ENCODE measurements at places on chromosomes 2 and 18. TPM values are rescaled to one million over a fixed set of nuclear protein-coding genes. Genes with fewer than 3 reads are reported as not detected.
A peak's percentile ranks its signal among the peaks of the same experiment; 100 is the strongest.

DNA sequence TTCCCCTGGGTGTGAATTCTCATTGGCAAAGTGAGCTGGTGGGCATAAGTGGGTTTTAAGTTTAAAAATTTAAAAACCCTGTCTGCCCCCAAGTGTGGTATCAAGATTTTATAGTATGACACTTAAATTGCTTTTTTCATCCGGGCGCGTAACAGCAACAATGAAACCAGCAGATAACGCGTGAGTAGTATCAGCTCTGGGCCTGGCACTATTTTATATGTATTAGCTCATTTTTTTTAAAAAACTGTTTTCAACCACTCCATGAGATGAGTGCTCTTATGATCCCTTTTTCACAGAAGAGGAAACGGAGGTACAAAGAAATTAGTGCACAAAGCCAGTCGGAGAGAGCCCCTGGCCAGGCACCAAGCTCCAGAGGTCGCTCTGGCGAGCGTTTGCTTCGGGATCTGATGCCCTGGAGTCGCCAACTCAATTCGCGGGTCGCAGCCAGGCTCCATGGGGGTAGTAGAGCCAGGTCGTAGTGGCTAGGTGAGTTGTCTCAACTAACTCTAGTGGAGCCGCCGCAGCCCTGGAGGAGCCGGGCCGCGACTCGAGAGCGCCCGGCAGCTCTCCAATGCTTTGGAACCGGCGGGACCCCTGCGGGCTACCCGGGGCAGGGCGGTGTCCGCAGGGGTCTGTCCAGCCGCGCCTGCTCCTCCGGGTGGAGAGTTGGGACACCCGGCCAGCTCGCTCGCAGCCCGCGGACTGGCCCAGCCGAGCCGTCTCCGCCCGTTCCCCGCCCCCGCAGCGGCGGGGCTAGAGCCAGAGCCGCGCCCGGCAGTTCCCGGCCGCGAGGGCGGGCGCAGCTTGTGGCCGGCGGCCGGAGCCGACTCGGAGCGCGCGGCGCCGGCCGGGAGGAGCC, at the start of gene IL1R1:
Gene IL1R1, plus strand, starts transcription at position 777 of the 859 bp plus-strand sequence. CDS start 14,979 bp downstream, outside the sequence.
- peak; percentile 49 for DNase-seq

DNA sequence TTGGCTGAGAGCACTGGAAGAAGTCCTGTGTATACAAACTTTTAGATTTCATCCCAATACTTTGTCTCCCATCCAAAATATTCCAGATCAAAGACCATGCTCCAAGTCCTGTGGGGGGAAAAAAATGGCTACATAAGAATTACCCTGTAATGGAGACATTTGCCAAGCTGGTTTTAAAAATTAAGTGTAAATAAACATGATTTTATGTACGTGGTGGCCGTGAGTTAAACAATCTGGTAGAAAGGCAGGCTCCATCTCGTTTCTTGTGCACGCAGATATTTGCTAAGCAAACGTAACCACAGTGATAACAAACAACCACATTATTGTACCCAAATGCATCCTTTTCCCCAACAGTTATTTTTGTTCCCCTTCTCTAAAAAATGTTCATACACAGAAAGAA, 176.4 kb downstream of the ZNF516 start:
- DNase-seq: no peak

- no peak for DNase-seq
Measured at GRCh38 chr18:52452427-52452826, 112.4 kb downstream of the DCC start.

- DNase-seq: no peak
Measured at GRCh38 chr2:73594251-73594650, 48.0 kb downstream of the NAT8 start.

The CYBRD1 gene
- polyA plus RNA-seq: 9.8 TPM

The CAPN10 gene
- polyA plus RNA-seq: 7.3 TPM

The CRYGD gene
- not detected for polyA plus RNA-seq

DNA sequence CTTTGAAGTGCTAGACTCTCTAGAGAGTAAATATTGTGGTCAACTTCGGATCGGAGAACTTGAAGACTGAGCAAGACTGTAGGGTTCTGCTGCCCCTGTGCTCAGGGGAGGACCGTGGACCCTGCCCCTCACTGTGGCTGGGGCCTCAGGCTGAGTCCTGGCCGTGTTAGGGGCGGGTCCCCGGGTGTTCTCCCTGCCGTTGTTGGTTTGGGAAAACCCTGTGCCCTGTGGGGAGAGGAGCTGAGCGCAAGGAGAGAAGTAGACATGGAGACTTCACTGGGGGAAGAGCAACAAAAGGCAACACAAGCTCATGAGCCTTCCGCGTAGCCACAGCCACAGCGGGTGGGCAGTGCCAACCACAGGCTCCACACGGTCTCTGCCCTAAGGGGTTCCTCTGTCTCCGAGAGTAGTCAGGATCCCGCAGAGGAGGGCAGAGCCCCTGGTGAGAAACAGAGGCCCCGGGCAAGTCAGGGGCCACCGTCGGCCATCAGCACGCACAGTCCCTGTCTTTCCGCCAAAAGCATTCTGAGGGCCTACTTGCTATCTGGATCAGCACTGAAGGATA, 53.1 kb downstream of the NTSR2 start:
- no peak for DNase-seq

DNA sequence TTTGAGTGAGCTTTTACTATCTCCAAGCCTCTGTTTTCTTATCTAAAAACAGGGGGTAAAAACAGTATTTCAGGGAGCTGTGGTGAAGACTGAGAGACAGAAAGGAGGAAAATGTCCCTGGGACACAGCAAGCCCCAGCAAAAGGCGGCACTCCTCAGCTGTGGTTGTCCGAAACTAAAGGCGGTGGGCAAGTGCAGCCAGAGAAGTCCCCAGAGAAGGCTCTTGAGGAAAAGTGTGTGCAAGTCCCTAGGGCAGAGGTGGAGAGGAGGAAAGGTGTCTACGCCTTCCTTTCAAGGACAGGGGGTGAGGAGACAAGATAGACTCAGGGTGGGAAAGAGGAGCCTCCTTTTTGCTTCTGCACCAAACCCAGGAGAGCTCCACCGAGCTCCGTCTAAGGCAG, 45.5 kb downstream of the CYP27C1 start:
- no peak for DNase-seq

- DNase-seq: no peak
Measured at GRCh38 chr18:3126457-3127097, 93.2 kb downstream of the MYOM1 start.

DNA sequence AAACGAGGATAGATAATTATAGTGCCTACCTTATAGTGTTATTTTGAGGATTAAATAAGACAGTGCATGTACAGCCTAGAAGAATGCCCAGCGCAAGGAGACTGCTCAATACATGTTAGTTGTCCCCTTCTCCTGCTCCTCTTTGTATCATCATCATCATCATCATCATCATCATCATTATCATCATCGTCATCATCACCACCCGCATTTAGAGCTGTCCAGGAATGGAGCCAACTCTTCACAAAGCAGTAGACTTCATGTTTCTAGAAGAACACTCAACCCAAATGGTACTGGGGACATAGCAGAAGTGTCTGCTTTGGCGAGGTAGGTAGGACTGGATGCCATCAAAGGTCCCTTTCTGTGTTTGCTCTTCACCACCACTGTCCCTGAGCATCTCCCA, 116.0 kb downstream of the TRIM43 start:
- DNase-seq: no peak

DNA sequence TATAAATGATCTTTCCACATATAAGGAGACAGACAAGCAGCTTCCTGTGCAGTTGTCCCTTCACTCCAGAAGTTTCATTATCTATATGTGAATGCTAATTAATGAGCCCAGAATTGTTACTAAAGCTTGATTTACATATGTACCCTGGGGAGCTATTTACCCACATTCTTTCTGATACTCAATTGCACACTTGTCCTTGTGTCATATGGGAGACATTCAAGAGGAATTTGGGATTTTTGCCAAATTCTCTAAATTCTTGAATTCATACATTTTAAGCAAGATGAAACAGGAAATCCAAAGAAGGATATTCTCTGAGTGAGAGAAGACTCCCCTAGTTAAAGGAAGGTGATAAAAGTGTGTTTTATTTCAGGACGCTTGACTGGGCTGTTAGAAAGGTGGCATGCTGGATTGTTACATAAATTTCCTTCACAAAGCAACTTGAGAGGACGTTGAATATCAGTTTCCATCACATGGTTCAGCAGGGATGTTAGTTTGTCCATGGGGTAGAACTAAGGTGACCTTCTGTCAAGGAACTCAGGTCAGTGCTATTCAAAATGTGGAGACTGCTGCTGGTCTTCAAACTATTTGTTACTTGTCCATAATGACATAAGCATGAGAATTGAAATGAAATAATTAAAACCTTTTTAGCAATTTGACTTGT, 368.2 kb downstream of the IRS1 start:
- DNase-seq: no peak

The IL1F10 gene
- polyA plus RNA-seq: not detected

The ADD2 gene
- polyA plus RNA-seq: 0.18 TPM

- DNase-seq: no peak
Measured at GRCh38 chr2:46323730-46324129, 26.5 kb downstream of the EPAS1 start.

DNA sequence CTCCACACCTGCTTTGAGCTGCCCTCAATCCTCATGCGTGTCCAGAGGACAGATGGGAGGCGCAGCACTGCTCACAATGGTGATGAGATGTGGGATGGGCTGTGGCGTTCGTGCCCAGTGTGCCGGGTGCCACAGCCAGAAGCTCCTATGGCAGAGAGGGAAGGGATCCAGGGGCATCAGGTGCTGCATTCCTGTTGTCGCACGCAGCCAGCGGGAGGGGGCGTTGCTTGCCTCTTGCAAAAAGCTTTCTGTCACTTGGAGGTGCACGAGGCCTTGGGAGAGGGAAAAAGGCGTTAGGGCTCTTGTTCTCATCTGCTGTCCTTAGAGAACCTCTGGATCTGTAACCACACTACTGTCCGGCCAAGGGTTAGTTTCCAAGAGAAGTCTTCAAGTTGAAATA, 29.2 kb upstream of the ALLC start:
- DNase-seq: no peak

GRCh38 chr2:126902152-126902835, 3.6 kb downstream of the TEX51 start:
- DNase-seq: no peak

DNA sequence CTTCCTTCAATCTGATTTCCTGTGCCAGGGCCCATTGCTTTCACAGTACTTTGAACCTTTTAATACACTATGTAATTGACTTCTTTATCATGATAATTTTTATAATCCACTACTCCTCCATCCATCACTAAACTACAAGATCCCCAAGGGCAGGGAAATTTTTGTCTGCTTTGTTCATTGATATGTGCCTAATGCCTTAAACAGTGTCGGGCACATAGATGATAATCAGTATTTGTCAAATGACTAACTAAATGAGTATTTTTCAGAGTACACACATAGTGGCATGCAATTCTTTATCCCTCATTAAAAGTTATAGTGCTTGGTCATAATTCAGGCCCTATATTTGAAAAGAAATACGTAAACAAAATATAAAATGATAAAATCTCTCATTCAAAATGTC, 5.3 kb upstream of the STAMBP start:
- DNase-seq: no peak

The HAUS1 gene
- polyA plus RNA-seq: 50.4 TPM

- no peak for DNase-seq
Measured at GRCh38 chr2:12034382-12034781, 287.9 kb downstream of the LPIN1 start.

GRCh38 chr18:76208678-76209306, 286.2 kb downstream of the ZNF516 start:
- DNase-seq: no peak

- no peak for DNase-seq
Measured at GRCh38 chr2:37720533-37721200, 49.2 kb upstream of the CDC42EP3 start.

GRCh38 chr2:70498528-70498927, 55.1 kb downstream of the TGFA start:
- DNase-seq: no peak

Data from CD14-positive monocyte (primary cell).